ENCODE measurements at places on chromosomes 1 and 21.

- DNase-seq, result no peak
Measured at GRCh38 chr1:16091296-16091695, 17.8 kb upstream of the FAM131C start.

GRCh38 chr1:26518355-26518754 lies 11.2 kb upstream of the RPS6KA1 start:
- no peak for DNase-seq

- DNase-seq, result no peak
Measured at GRCh38 chr1:182621906-182622305, 17.7 kb upstream of the RGS16 start.

DNA sequence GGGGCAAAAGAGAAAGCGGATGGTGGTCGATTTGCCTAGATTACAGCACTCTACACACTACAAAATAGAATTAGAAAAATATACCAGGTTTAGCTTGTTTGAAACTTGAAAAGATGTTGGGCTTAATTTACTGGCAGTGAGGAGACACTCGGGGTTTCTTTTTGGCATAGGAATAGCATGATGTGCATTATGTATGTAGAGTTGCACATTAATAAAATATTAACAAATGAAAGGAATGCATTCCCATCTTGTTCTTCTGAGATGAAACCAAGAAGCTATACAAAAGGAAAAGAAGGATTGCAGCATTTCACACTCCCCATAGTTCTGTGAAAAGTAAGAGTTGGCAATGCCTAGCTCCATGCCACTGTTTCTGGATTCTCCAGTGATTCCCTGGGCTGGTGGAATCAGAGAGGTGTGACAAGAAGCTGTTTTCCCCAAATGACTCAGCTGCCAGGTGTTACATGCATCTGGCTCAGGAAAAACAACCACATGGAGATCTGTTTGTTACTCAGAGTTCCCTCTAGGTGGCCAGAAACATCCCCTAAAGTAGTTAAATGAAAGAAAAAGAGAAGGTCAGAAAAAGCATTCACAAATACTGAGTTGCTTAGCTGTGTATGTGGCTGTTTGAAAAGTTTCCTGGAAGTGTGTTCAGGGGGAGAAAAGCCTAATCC lies 115.6 kb downstream of the UCK2 start:
- no peak for DNase-seq

DNA sequence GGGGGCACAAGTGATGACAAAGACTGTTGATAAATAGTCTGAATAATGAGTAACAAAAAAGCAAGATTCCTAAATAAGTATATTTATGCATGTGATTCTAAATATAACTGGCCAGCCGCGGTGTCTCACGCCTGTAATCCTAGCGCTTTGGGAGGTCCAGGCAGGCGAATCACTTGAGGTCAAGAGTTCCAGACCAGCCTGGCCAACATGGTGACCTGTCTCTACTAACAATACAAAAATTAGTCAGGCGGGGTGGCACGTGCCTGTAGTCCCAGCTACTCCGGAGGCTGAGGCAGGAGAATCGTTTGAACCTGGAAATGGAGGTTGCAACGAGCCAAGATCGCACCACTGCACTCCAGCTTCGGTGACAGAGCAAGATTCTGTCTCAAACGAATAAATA lies 161.5 kb downstream of the TOMM20 start:
- no peak for DNase-seq

Data from stimulated activated CD4-positive, alpha-beta T cell treated with anti-CD3 and anti-CD28 coated beads, Interleukin-4, amount 100 ng/mL, for 48 hours (primary cell).